Muscle of leg (tissue), 16 donors: ENCODE measurements at places on chromosomes 2 and 18. TPM values are rescaled to one million over a fixed set of nuclear protein-coding genes. Genes with fewer than 3 reads are reported as not detected.

DNA sequence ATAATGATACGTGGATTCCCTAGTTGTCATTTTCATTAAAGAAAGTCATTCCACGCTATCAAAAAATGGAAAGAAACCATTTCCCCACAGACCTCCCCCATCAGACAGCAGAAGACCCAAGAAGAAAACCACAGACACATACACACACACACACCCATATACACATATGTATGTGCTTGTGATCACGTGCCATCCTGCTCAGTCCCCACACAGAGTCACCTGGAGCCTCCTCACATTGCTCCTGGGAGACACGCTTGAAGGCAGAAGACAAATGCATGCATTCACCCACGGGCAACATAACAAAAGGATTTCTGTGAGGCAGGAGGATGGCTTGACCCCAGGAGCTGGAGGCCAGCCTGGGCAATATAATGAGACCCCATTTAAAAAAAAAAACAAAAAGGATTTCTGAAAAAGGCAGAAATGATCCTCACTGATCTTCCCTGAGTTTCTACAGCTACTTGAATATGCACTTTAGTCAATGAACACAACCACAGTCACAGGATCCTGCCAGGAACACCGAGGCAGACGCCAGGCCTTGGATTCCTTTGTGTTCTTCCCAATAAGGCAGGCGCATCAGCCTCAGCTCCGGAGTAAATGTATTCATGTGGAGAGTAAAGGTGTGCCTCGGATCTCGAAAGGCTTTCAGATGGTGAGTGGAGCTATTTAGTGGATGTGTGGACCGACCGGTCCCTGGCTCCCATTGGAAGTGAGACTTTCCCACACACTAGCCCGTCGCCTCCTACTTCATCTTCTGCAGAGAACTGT lies 21.0 kb downstream of the TGFBRAP1 start:
- DNase-seq: no peak

TUBB8B gene
- not detected for polyA plus RNA-seq

CHRND gene
- polyA plus RNA-seq: 157 TPM

- DNase-seq: no peak
Measured at GRCh38 chr2:128327180-128327964, 8.7 kb upstream of the HS6ST1 start.

EHD3 gene
- 3.5 TPM for polyA plus RNA-seq

B3GNT7 gene
- polyA plus RNA-seq: 0.50 TPM

DNA sequence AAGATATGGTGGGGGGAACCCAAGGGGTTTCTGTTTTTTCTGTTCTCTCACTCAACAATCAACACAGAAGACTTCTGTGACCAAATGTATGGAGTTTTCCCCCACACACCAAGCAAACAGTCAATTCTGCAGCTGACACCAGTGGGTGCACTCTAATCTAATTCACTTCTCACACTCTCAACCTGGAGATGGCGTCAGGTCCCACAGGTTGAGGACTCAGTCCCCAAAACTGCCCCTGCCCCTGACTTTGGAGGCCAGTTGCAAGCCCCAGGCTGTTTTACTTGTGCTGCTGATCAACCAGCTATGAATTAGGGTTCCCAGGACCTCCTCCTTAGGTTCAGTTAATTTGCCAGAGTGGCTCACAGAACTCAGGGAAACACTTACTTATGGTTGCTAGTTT lies 6.2 kb downstream of the RNU2-63P start:
- DNase-seq: no peak

DNA sequence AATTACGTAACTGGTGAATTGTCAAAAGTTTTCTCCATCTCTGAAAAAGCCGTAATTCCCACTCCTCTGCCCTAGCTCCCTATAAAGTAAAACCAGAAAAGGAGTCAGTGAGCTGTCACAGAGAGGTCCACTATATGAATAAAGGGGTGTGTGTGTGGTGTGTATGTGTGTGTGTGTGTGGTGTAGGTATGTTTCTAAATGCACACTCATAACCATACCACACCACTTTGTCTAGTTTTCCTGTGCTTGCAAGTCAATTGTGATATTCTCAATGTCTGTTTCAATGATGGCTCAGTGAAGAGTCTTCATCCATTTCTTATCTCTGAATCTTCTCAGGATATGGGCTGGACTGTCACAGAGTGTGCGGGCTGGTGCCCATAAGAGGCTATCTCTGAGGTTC lies 54.8 kb upstream of the CCDC68 start:
- no peak for DNase-seq

DNA sequence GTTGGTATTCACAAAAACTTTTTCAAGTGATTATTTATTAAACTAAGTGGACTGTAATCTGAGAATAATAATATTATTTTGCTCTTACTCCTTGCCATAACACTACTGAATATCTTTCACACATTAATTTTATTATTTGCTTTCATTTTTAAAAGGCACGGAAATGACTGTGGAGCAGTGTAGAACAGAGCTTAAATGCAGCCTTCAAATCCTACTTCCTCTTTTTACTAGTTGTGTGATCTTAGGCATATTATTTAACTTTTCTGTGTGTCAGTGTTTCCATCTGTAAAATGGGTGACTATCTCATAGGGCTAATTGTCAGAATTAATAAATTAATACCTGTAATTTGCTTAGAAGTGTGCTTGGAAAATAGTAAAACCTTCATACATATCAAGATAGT lies 55.5 kb upstream of the SLC8A1 start:
- no peak for DNase-seq

DNA sequence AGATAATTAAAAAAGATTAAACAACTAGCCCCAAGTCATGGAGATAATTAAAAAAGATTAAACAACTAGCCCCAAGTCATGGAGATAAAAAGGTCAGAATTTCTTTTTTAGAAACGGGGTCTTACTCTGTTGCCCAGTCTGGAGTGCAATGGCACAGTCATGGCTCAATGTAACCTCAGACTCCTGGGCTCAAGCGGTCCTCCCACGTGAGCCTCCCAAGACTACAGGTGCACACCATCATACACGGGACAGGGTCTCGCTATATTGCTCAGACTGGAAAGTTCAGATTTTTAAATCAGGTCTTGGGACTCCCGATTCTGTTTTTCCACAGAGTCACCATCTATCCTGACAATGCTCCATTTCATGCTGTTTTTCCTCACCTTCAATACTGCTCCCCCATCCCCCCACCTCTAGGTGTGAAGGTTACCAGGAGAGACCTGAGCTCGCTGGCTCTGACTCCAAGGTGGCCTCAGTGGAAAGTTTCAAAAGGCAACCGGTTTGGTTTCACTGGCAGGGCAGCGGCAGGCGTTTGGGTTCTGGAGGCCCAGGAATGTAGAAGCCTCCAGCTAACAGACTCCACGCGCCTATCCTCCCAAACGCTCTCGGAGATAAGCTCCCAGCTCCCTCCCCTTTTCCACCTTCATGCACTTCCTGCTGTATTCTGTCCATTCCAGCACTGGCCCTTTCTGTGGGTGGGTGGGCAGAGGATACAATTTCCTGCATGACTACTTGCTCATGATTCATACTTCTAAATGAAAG lies 2.9 kb upstream of the SEMA4C start:
- DNase-seq: no peak

GRCh38 chr18:64765908-64766307 lies 617.0 kb upstream of the LINC00305 start:
- no peak for DNase-seq

EML6 gene
- 11.6 TPM for polyA plus RNA-seq

ABHD1 gene
- 0.20 TPM for polyA plus RNA-seq

- DNase-seq: peak; percentile 84
Measured at GRCh38 chr2:119431155-119431975, at the start of gene TMEM37. TSS of gene TMEM37 (plus strand) at chr2:119431854. CDS start at chr2:119431904, 50 bp downstream.
